ENCODE measurements at places on chromosomes 5 and 9. TPM values are rescaled to one million over a fixed set of nuclear protein-coding genes. Genes with fewer than 3 reads are reported as not detected.

Gene NEUROG1
- not detected for total RNA-seq

GRCh38 chr9:132878695-132879456, at the start of gene SPACA9:
TSS of gene SPACA9 (plus strand) at chr9:132878898. CDS start at chr9:132883948, 5,050 bp downstream.
- peak; percentile 52 for DNase-seq

Gene SLC45A2
- total RNA-seq, result not detected

Gene LHX3
- not detected for total RNA-seq

DNA sequence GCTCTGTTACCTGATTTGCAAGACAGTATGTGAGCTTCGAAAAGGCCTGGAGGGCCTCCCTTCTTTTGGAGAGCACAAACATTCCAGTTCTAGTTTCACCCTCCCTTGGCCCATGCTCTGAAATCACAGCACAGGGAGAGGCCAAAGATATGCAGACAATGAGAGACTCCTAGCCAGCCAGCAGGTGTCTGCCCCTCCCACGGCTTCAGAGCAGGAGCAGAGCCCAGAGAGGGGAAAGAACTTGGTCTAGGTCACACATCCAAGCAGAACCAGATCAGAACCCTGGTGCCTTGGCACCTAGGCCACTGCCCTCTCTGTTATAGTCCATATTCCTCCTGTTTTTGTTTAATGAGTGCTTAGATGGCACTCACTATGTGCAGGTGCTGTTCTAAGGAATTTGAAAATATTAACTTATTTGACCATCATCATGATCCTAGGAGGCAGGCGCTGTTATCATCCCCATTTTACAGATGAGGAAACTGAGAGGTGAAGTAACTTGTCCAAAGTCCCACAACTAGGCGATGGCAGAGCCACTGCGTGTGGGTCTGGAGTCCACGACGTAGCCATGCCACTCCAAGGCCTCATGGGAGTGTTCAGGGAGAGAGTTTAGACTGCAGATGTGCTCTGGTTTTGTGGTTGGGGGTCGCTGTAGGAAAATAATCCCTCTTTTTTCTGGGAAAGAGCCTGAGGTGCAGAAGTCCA, 27.2 kb downstream of the TMOD1 start:
- no peak for DNase-seq

DNA sequence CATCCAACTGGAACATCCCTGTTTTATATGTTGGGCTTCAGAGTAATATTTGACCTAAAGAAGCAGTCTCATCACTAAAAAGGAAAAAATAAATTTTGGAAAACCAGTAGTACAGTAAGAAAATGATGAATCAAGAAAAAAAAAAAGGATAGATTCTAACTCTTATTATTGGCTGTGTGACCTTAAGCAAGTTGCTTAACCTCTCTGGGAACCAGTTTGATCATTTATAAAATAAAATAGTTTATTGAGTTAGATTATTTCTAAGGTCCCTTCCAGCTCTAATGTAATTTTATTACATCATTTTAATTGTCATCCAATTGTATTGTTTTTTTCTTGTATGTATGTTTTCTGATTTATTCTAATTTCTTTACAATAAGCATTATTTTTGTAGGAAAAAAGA, 127.0 kb downstream of the PRELID2 start:
- DNase-seq, result no peak

- DNase-seq, result no peak
These were observed 91.8 kb downstream of the STX17 start for GRCh38 chr9:99998266-99998665.

Gene PCDHB3
- 0.43 TPM for total RNA-seq

DNA sequence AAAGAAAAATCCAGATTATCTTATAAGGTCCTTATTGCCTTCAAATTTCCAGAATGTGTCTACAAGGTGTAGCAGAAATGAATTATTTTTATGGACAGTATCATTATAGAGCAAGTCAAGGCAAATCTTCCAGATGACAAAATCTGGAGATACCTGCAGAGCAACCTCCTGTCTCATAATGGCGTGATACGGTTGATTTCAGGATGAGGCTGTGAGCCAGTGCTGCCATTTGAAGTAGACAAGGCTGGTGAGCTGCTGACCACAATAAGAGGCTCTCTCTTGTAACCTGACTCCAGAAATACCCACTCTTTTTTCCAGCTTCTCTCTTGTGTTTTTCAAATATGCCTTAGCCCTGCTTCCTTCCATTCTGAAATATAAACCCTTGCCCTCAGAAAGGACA, 108.2 kb downstream of the HTR1A start:
- no peak for DNase-seq

GRCh38 chr9:102499468-102499867, 495.7 kb upstream of the CYLC2 start:
- no peak for DNase-seq

DNA sequence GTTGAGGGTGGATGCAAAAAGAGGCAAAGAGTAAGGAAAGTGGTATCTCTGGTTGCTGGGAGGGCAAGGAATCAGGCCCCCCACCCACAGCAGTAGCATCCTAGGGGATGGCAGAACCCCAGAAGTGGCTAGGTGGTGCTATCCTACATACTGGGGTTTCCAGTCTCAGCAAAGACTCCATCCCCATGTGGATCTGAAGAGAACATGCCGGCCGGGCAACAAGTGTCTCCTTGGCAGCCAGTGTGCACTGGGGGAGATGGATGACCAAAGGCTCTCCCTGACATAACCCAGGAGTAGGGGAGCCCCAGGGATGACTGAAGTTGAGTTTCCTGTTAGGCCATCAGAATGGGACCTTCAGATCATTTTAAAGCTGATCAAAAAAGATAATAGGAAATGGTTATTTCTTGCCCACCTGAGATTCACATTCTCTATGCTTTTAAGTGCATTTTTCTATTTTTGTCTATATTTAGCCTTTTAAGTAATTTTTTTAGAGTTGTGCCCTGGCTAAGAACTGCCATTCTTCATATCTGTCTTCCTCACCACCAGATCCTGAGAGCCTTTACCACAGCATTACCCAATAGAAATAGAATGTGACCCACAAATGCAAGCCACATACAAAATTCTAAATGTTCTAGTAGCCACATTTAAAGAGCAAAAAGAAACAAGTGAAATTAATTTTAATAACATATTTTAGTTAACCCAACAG, 78.7 kb upstream of the SMIM23 start:
- no peak for DNase-seq

Gene LEAP2
- total RNA-seq, result 0.32 TPM

DNA sequence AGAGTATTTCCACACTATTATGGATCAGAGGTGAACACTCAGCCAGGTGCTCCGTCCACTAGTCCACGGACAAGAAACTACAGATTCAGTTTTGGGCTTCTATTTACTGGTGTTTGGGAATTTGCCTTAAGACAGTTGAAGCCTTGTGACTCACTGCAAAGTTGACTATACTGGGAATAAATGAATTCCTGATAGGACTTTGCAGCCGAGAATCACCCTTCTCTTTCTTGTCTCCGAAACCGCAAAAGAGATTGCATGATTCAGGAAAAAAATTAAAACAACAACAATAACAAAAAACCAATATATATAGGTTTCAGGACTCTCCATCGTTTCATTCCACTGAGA, 716 bp downstream of the TMEM171 start:
- no peak for DNase-seq

DNA sequence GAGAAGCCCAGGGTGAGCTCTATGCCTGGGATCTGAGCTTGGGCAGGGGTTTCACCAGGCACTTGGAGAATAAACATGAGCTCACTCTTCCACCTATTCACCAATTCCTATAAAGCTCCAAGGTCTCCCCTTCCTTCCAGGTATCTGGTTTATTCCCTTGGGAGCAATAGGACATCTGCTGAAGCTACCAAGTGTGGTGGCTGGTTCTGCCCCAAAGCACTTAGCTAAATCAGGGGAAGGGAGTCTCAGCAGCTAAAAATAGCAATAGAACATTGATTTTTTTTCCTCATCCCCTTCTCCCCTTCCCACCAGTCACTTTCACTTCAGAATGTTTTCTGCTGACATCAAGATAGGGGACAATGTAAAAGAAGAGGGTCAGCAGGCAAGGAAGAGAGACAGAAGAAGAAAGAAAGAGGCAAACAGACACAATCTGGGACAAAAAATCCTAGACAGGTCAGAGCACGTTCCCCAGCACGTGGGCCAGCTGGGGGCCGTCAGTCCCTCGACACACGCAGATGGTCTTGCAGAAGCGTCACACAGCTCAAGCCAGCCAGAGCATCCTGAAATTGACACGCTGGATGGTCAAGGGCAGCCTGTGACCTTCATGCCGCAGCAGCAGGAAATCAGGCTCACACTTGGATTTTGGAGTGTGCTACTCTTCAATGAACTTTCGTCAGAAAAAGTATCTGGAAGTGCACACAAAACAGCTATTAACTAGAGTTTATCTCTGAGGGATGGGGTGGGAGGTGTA, 176.0 kb downstream of the ZNF608 start:
- DNase-seq, result no peak

GRCh38 chr5:41797662-41798061, 72.6 kb downstream of the OXCT1 start:
- no peak for DNase-seq

GRCh38 chr5:153543288-153543687, 52.8 kb downstream of the GRIA1 start:
- DNase-seq, result no peak

DNA sequence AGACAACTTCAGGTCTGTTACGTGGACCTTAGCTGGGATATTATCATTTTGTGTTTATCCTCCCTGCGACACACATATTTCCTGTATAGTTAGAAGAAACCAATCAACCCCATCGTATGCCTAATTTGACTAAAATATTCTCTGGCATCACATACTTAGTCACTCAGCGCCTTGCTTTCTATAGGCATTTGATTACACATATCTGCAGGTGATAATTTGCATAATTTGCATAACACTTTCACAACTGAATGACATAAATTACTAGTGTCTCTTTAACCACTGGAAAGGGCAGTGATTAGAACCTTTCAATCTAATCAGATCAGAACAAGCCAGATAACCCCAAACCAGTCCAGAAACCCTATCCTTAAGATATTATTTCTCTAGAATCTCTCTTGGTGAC, 390.2 kb downstream of the TLR4 start:
- DNase-seq, result no peak

Gene IL31RA
- 0.43 TPM for total RNA-seq

GRCh38 chr9:113919382-113919781, 43.3 kb downstream of the ZNF618 start:
- no peak for DNase-seq

Gene SLC1A3
- 1.3 TPM for total RNA-seq

DNA sequence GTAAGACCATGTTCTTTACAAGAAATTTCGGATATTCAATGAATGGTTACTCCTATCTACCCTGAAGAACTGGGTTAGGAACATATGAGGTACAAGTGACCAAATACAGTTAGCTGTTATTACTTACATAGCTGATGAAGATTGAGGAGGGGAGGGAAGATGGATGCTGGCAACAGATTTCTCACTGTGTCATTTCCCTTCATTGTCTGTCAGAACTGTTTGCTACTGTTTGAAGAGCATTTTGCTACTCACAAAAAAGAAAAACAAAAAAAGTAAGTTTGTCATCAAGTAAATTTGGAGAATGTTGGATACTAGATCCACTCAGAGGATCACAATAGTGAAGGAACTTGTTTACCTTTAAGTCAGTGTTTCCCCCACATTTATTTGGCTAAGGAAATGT, 53.7 kb downstream of the ENC1 start:
- no peak for DNase-seq

Gene TRPM3
- total RNA-seq, result under 0.01 TPM

GRCh38 chr5:84632418-84632817, 247.7 kb upstream of the EDIL3 start:
- no peak for DNase-seq

- no peak for DNase-seq
These were observed 17.2 kb upstream of the PDCD1LG2 start for GRCh38 chr9:5492965-5493678.

GRCh38 chr9:133664173-133665050, 28.2 kb downstream of the DBH start:
- DNase-seq, result no peak

- DNase-seq, result no peak
These were observed 20.2 kb downstream of the RECK start for GRCh38 chr9:36056896-36057295.

Gene SH3TC2
- 13.4 TPM for total RNA-seq

- no peak for DNase-seq
These were observed 60.2 kb downstream of the SFXN1 start for GRCh38 chr5:175538576-175538975.

DNA sequence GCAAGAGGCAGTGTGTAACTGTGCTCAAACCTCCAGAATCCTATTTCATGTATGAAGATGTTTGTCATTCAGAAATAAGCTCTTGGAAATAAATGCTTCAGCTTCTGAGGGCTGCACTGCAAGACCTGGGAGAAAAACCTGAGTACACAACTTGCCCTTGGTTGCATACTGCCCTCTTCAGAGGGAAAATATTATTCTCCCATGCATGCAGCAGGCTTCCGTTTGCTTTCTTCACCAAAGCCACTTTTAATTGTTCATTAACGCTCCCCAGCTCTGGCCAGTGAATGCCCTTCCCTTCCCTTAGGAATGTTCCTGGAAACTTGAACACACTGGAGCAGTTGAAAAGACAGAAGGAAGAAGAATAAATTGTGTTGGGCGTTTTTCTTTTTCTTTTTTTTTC, 2.5 kb upstream of the WHRN start:
- no peak for DNase-seq

DNA sequence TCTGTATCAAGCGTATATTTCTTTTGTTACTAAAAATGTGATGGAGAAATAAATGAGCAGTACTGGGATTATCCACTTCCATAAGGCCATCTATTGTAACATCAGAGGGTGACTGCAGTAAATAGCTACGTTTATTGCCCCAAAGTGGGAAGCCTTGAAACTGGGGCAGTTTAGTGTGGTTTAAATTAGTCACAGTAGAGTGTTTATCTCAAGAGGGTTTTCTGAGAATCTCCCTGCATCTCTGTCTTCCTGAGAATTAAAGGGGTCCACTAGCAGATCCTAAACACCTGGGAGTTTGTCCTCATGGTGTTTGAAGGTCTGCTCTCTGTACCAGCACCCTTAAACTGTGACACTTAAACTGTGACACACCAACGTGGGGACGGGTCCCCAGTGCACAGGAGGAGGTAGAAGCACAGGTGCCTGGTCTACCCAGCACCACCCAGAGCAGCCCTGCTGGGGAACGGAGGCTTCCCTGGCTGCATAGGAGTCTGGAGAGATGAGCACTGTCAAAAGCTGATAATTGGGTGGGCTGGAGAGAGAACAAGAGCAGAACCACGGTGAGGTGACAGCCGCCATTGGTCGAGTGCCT, 25.2 kb downstream of the PRRC2B start:
- DNase-seq, result peak; percentile 39

Gene RANBP3L
- total RNA-seq, result 1.3 TPM

Gene GPR151
- total RNA-seq, result not detected

DNA sequence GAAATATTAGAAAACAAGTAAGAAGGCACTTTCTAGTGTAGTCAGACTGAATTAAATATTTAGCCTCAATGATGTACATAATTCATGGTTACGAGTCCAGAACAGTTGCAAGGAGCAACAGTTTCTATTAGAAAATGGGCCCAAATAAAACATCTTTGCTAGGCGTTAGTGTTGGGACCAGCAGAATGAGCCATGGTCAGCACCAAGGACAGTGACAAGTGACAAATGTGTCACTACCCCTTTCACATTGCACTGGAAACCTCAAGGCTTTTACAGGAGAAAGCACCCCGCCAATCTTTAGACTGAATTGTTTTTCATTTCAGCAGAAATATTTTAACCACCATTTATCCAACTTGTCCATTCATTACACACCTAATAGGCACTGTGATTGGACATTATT, 301.3 kb upstream of the ADCY2 start:
- no peak for DNase-seq

- DNase-seq, result no peak
These were observed 592.3 kb downstream of the MAT2B start for GRCh38 chr5:164097749-164098148.

GRCh38 chr9:97529363-97530076, 28.1 kb downstream of the TMOD1 start:
- peak; percentile 65 for DNase-seq

Gene CLIC3
- total RNA-seq, result 43.2 TPM

- DNase-seq, result peak; percentile 62
These were observed 718.2 kb downstream of the SEMA5A start for GRCh38 chr5:8827696-8828095.

Gene CDH12
- total RNA-seq, result not detected
